ENCODE measurements at places on chromosomes 2 and 18.

- no peak for DNase-seq
These were observed 43.4 kb upstream of the TNFRSF11A start for GRCh38 chr18:62281684-62282083.

GRCh38 chr2:13009027-13009642 is 292.4 kb downstream of the TRIB2 start:
- DNase-seq: no peak

- no peak for DNase-seq
These were observed 373.7 kb downstream of the RBM43 start for GRCh38 chr2:150887926-150888325.

- DNase-seq: no peak
These were observed 146.2 kb upstream of the OSR1 start for GRCh38 chr2:19504400-19505198.

DNA sequence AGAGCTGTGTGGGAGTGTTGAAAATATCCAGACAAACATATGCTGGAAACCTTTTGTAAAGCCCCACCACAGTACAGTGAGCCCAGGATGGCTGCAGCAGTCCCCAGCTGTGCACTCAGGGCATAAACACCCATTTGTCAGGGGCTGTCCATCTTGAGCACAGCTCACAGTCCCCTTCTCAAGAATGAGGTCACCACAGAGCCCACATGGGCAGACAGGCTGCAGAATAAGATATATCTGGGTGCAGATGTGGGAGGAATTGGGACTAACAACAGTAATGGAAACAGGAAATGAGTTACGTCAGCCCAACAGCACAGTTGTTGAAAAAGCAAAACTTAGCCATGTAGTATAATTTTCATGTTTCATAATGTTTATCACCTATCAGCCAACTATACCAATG is 219.6 kb downstream of the ETAA1 start:
- no peak for DNase-seq

GRCh38 chr2:39033980-39034379 is 86.9 kb downstream of the SOS1 start:
- DNase-seq: no peak

DNA sequence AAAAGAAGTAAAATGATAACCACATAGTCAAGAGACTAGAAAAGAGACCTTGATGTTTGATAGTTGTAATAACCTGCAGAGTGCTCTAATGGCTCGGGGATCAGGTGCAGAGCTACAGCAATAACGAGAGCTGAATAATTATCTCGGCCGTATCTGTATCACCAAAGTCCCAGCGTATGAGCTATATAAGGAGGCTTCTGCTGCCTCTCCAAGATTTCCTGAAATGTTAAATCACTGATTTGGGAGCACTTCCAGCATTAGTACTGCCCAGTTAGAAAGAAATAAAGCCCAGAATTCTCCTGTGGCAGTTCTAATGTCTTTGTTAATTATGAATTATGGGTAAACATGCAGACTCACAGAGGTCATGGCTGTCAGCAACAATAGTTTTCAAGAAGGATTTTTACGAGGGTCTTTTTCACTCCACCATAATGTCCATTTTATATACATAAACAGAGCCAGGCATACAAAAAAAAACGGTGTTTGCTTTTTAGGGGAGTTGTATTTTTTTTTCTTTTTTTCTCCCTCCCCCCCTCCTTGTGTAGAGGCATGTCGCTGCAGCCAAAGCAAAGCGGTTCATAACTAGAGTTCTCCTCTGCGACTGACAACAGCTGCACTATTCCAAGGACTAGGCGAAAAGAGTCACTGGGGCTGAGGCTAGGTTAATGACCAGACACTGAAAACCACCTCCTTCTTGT is 168.3 kb upstream of the VRK2 start:
- DNase-seq: no peak

DNA sequence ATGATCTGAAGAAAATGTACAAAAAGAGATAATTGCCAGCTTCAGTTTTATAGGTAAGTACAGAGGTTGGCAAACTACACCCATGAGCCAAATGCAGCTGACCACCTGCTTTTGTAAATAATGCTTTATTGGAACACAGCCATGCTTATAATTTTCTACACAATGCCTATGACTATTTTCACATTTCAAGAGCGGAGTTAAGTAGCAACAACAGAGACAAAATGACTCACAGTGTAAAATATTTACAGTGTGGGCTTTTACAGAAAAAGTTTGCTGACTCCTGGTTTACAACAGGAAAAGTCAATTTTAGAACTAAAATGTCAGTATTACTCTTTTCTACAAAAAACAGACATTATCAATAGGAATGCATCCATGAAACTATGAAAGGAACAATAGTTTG is 26.0 kb downstream of the CWC22 start:
- DNase-seq: no peak

GRCh38 chr2:66561645-66562303 is 126.8 kb downstream of the MEIS1 start:
- no peak for DNase-seq

DNA sequence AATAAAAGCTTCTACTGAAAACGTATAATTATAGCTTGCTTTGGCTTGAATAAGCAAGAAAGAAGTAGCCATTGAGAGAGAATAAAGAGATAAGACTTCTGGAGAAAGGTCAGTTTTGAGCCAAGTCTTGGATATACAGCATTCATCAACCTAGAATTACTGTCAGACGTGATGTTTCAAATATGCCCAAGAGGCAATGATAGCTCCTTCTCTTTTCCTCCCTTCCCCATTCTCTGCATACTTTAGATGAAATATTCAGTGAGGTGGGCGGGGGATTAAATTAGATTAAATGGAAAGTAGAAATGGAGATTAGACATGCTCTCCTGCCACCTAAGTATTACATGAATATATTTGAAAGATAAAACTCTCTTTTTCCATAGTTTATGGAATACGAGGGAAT is 8.7 kb downstream of the ANTXR1 start:
- no peak for DNase-seq

GRCh38 chr2:85669549-85669948 is 1.6 kb upstream of the SFTPB start:
- no peak for DNase-seq

GRCh38 chr2:128285329-128285931 is 33.2 kb downstream of the HS6ST1 start:
- DNase-seq: no peak

DNA sequence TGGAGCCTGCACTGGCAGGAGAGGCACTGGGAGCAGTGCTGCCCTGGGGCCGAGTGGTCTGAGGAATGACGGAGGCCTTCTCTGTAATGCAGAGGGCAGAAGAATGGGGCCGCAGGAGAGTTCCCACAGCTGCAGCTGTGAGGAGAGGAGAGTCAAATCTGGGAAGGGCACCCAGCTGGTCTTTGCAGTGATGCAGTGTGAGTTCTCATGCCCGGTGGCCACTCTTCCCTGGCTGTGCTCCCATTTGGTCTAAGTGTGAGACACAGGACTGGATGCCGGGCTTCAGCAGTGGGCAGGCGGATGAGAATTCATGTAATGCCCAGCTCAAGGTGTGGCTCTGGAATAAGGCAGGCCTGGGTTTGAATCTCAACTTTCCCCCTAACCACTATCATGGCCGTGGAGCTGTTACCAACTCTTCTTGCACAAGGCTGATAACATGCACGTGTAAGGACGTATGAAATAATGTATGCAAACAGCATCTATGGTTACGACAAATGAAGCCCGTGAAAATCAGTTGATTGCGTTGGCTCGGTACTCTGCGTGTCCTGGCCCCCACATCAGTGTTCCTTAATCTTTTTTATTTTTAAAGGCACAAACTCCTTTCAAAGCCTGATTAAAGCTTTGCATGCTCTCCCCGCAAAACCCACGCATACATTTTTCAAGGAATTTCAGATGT is 71.6 kb downstream of the ACKR3 start:
- no peak for DNase-seq

- DNase-seq: no peak
These were observed 48.7 kb downstream of the SOWAHC start for GRCh38 chr2:109662889-109663288.

- no peak for DNase-seq
These were observed 14.5 kb upstream of the ST8SIA3 start for GRCh38 chr18:57337890-57338289.
